ENCODE measurements at places on chromosomes 16 and 17. TPM values are rescaled to one million over a fixed set of nuclear protein-coding genes. Genes with fewer than 3 reads are reported as not detected.

APRT gene
- polyA plus RNA-seq, result 60.7 TPM

CLEC3A gene
- not detected for polyA plus RNA-seq

- no peak for DNase-seq
These were observed 114.1 kb downstream of the NOG start for GRCh38 chr17:56707312-56708219.

DNA sequence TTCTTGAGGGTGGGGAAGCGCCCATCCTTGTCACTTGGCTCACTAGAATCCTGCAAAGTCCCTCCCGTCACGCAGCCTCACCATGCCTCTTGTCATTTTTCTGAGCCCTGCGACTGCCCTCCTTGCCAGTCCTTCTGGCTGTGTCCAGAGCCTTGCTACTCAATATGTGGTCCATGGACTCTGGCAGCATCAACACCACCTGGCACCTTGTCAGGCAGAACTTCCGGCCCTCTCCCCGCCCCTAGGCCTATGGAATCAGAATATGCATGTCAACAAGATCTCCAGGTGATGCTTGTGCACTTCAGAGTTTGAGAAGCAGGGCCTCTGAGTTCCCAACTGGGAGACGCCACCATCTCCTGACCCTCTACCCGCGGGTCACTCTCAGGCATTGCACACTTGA, 12.1 kb downstream of the PIMREG start:
- DNase-seq, result no peak

KRT23 gene
- polyA plus RNA-seq, result 0.23 TPM

GRCh38 chr16:29745121-29745852, 503 bp downstream of the C16orf54 start:
- no peak for DNase-seq

DNA sequence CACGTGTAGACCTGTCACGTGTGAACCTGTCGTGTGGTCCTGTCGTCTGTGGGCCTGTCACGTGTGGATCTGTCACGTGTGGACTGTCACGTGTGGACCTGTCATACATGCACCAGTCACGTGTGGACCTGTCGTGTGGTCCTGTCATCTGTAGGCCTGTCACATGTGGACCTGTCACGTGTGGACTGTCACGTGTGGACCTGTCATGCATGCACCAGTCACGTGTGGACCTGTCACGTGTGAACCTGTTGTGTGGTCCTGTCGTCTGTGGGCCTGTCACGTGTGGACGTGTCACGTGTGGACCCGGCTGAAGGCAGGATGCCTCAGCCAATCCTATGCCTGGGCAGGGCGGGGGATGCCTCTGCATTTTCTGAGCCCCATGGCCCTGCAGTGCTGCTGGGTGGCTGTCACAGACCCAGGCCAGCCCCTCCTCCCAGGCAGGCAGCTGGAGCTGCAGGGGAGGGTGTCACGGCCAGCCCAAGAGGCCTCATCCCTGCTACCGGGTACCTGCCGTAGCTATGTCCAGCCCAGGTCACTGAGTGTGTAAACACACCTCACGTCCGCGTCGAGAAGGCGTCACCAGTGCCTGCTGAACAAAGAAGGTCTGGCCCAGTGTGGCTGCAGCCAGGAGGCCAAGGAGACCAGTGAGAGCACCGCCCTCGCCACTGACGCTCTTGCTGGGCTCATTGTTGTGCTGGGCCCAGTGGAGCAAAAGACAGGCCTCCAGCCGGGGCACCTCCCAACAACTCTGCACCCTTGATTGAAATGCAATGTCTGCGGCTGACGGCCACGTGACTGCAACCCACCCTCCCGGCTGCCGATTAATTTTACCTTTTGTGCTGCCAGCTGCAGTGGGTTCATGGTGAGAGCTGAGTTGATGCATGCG, 18.6 kb upstream of the ACSF3 start:
- no peak for DNase-seq

DNA sequence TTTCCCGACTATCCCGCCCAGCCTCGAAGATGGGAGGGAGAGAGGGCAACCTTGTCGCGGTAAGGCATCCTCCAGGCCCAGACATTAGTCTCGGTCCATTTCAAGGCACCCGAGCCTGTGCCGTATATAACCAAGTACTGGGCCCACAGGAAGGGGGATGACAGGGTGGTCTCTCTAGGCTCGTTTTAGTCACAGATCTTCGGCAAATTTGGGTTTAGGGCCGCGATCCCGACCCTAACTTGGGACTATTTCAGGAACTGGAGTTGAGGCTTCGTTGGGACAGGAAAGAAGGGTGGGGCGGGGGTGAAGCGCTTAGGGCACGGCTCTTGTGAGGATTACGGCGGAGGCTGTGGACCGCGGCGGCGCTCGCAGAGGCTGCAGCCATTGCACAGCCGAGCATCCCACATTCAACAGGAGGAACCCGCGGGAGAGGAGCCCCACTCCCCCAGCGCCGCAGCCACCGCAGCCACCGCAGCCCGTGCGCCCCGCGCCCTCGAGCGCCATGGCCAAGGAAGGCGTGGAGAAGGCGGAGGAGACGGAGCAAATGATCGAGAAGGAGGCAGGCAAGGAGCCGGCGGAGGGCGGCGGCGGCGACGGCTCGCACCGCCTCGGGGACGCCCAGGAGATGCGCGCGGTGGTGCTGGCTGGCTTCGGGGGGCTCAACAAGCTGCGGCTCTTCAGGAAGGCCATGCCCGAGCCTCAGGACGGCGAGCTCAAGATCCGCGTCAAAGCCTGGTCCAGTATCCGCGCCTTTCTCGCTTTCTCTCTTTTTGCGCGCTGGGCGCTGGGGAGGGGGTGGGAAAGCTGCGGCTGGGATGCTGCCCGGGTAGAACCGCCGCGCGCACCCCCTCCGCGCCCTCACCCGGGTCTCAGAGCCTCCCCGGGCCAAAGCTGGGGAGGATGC, at the start of gene VAT1L:
Gene VAT1L (plus strand): TSS at position 384 of the 904 bp plus-strand sequence. CDS start 119 bp downstream, at position 503.
- peak; percentile 56 for DNase-seq

GRCh38 chr16:11139326-11140097, 116.5 kb downstream of the SOCS1 start:
- DNase-seq, result no peak

FAM83G gene
- 0.46 TPM for polyA plus RNA-seq

DNA sequence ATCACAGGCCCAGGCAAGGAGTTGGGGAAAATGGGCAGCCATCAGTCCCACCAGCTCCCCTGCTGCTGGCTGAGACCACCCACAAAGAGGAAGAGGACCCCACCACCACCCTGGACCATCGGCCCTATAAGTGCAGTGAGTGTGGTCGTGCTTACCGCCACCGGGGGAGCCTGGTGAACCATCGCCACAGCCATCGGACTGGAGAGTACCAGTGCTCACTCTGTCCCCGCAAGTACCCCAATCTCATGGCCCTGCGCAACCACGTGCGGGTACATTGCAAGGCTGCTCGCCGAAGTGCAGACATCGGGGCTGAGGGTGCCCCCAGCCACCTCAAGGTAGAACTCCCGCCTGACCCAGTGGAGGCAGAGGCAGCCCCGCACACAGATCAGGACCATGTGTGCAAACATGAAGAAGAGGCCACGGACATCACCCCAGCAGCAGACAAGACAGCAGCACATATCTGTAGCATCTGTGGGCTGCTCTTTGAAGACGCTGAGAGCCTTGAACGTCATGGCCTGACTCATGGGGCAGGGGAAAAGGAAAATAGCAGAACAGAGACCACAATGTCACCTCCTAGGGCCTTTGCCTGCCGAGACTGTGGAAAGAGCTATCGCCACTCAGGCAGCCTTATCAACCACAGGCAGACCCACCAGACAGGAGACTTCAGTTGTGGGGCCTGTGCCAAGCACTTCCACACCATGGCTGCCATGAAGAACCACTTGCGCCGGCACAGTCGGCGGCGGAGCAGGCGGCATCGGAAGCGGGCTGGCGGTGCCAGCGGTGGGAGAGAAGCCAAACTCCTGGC, 3.6 kb downstream of the ZNF646 start:
- DNase-seq, result no peak

ANKRD13B gene
- 18.4 TPM for polyA plus RNA-seq

DNA sequence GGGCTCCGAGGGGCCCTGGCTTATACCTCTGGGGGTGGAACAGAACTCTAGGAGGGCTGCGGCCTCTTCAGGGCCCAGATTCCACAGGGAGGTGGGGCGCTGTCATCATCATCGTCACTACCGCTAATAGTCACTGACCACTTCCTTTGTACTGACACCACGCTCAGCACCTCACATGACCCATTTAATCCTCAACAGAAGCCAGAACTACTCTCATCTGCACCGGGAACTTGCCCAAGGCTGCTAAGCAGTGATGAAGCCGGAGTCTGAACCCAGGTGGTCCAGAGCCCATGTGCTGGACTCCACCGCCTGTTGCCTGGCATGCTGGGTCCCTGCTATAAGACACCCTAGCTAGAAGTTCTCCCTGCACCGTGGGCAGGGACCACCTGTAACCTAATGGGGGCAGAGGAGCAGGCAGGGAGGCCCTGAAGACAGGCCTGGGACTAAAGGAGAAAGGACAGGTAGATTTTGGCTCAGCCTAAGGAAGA, 12.0 kb downstream of the UNC13D start:
- DNase-seq, result no peak

PSMB3 gene
- 67.5 TPM for polyA plus RNA-seq

DNA sequence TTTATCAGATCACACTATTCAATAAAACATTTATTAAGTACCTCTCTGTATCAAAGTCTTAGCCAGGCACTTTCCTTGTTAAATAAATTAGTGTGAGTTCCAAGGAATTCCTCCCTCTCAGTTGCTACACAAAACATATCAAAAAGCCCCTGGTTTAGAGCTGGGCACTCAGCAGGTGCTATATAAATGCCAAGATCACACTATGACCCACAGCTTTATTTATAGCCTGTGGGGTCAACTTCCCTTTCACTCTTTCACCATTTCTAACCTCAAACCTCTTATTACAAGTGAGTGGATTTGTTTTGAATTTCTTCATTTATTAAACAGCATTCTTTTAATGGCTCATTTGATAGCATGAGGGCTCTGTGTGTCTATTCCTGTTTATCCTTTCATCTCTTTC, 112.6 kb upstream of the MPHOSPH6 start:
- DNase-seq, result no peak

GRCh38 chr17:81863123-81863675, 2.9 kb upstream of the P4HB start:
- DNase-seq, result no peak

- no peak for DNase-seq
These were observed 23.7 kb downstream of the YPEL2 start for GRCh38 chr17:59355030-59355701.

DNA sequence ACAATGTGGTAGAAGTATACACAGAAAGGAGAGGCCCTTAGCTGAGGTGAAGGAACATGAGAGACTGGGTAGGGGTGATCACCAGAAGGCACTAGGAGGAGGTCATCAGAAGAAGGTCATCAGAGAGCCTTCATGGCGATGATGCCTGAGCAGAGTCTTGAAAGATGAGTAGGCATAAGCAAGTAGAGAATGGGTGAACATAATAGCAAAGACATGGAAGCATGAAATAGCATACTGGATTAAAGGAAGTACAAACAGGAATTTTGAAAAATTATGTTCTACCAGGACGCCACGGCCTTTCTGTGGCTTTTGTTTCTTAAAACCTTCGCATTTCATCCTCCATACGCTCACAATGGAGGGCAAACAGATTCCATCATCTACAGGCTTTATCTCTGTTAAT, 2.9 kb downstream of the IKZF3 start:
- no peak for DNase-seq

DNA sequence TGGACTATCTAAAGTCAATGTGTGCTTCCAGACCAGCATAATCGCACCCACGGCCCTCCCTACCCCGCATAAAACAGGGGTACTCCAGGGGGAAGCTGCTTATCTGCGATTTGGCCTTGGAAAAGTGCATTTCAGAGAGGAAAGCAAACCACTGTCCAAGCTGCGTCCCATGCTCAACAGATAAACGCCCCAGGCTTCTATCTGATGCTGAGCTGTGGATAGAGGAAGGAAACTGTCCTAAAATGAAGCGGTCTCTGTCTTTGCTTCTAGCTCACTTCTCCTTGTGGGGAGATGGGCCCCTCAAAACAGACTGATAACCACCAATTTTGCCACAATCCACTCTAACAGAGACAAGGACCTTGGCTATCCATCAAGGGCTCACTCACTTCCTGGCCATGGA, 160.5 kb upstream of the TNRC6C start:
- DNase-seq, result no peak

ARHGDIG gene
- polyA plus RNA-seq, result 0.92 TPM

SERPINF2 gene
- 1.7 TPM for polyA plus RNA-seq

- no peak for DNase-seq
These were observed 180.0 kb downstream of the BCAS3 start for GRCh38 chr17:60857556-60858080.

- DNase-seq, result no peak
These were observed 15.2 kb downstream of the AOC3 start for GRCh38 chr17:42866216-42866615.

GRCh38 chr16:10828851-10829366, 10.3 kb upstream of the TVP23A start:
- DNase-seq, result peak; percentile 87

ERN2 gene
- polyA plus RNA-seq, result not detected

DNA sequence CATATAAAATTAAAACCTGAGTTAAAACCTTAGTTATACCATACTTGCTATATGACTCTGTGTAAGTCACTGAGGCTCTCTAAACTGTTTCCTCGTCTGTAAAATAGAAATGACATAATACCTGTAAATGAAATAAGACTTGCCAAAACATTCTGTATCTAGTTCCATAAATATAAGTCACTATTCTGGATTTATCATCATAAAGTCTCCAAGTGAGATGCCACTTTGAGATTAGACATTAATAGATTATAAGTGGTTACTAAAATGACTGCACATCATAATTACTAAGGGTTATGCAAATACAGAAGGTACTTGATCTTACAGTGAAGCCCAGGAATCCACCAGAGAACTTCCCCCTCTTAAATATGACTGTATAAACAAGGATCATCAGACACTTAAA, 12.0 kb upstream of the BRIP1 start:
- no peak for DNase-seq

GRCh38 chr17:34227707-34228106, 27.4 kb upstream of the CCL2 start:
- DNase-seq, result no peak

DNA sequence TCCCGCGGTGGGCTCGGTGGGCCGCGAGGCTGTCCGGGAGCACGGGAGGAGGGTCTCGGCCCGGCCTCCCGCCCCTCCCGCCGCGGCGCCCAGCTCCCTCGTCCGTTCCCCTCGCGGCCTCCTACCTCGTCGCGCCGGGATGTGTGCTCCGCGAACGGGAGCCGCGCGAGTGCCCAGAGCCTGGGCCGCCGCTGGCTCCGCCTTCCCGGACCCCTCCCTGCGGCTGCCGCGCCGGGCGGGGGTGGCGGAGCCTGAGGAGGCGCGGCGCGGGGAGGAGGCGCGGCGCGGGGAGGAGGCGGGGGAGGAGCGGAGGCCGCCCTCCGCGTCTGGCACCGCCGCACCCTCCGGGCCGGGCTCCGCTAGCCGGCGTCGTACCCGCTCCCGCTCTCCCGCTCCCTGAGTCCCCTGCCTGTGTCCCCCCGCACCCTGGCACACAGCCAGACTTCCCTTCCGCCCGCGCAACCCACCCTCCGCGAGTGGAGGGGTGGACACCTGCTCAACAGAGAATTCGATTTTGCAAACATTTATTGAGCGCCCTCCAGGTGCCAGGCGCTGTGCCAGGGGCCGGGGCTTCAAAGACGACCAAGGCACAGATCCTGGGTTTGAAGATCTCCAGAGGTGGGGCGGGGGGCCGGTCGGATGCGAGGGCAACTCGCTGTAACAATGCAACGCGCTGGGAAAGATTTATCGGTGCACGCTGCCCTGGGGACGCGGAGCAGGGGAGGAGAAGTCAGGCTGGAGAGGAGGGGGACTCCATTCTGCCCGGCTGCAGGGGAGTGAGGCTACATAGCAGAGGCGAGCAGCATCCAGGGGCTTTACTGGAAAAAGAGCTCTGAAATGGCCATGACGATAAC, at the start of gene MPP3:
Gene MPP3 (minus strand): TSS at position 171 of the 854 bp plus-strand sequence. CDS start 1,240 bp downstream, outside the sequence.
- peak; percentile 80 for DNase-seq

GRCh38 chr17:13518261-13519000, 83.3 kb downstream of the HS3ST3A1 start:
- no peak for DNase-seq

Data from hindlimb muscle (tissue), 1 donor.